Osteoblast (primary cell): ENCODE measurements at places on chromosomes 11 and 22. TPM values are rescaled to one million over a fixed set of nuclear protein-coding genes. Genes with fewer than 3 reads are reported as not detected.

Gene C11orf91
- not detected in 2 replicates for total RNA-seq

- DNase-seq = peak; percentile 83
Observed at GRCh38 chr11:64712430-64713015, 10.5 kb downstream of the NRXN2 start.

Gene RCN1
- 343 and 405 TPM in 2 replicates for total RNA-seq

Gene CCDC83
- not detected in 2 replicates for total RNA-seq

Gene NOX4
- total RNA-seq = 1.8 TPM in 2 replicates

GRCh38 chr22:29702931-29703501, 16.8 kb upstream of the CABP7 start:
- DNase-seq = peak; percentile 73

GRCh38 chr22:48717076-48717810, 1110.4 kb downstream of the BRD1 start:
- peak; percentile 44 for DNase-seq

- no peak for DNase-seq
Observed at GRCh38 chr22:49427341-49427740, 400.3 kb downstream of the BRD1 start.

Gene SCT
- total RNA-seq = not detected in 2 replicates

- peak; percentile 95 for DNase-seq
Observed at GRCh38 chr22:45968003-45968650, 8.8 kb downstream of the WNT7B start.

- peak; percentile 54 for DNase-seq
Observed at GRCh38 chr11:70528794-70529580, 130.7 kb downstream of the CTTN start.

GRCh38 chr11:11993839-11994238, 14.6 kb downstream of the DKK3 start:
- DNase-seq = peak; percentile 84

GRCh38 chr11:63609971-63610580, 4.2 kb downstream of the PLAAT3 start:
- peak; percentile 83 for DNase-seq

Gene APLNR
- not detected in 2 replicates for total RNA-seq

- no peak for DNase-seq
Observed at GRCh38 chr11:19958204-19958603, 202.1 kb downstream of the DBX1 start.

Gene MRGPRX3
- total RNA-seq = not detected in 2 replicates

Gene OR51A7
- not detected in 2 replicates for total RNA-seq

GRCh38 chr22:27533105-27533745, 268.3 kb downstream of the MN1 start:
- DNase-seq = no peak

Gene OR51A4
- not detected in 2 replicates for total RNA-seq

GRCh38 chr11:123181075-123181474, 14.0 kb downstream of the CLMP start:
- no peak for DNase-seq

Gene HTR3A
- total RNA-seq = not detected in 2 replicates

- DNase-seq = no peak
Observed at GRCh38 chr22:32245042-32245441, 10.1 kb downstream of the SLC5A4 start.

- no peak for DNase-seq
Observed at GRCh38 chr11:92794783-92795182, 174.7 kb upstream of the MTNR1B start.

- DNase-seq = peak; percentile 82
Observed at GRCh38 chr11:68370211-68371111, 58.1 kb downstream of the LRP5 start.

- peak; percentile 99 for DNase-seq
Observed at GRCh38 chr11:1652771-1653540, 23.4 kb downstream of the KRTAP5-5 start.
